Stimulated activated CD8-positive, alpha-beta memory T cell treated with anti-CD3 and anti-CD28 coated beads, Interleukin-7, amount 100 ng/mL, for 1 hour (primary cell): ENCODE measurements at places on chromosomes 3 and 15.

- no peak for DNase-seq
These were observed 61.5 kb downstream of the APBA2 start for GRCh38 chr15:28947221-28947674.

DNA sequence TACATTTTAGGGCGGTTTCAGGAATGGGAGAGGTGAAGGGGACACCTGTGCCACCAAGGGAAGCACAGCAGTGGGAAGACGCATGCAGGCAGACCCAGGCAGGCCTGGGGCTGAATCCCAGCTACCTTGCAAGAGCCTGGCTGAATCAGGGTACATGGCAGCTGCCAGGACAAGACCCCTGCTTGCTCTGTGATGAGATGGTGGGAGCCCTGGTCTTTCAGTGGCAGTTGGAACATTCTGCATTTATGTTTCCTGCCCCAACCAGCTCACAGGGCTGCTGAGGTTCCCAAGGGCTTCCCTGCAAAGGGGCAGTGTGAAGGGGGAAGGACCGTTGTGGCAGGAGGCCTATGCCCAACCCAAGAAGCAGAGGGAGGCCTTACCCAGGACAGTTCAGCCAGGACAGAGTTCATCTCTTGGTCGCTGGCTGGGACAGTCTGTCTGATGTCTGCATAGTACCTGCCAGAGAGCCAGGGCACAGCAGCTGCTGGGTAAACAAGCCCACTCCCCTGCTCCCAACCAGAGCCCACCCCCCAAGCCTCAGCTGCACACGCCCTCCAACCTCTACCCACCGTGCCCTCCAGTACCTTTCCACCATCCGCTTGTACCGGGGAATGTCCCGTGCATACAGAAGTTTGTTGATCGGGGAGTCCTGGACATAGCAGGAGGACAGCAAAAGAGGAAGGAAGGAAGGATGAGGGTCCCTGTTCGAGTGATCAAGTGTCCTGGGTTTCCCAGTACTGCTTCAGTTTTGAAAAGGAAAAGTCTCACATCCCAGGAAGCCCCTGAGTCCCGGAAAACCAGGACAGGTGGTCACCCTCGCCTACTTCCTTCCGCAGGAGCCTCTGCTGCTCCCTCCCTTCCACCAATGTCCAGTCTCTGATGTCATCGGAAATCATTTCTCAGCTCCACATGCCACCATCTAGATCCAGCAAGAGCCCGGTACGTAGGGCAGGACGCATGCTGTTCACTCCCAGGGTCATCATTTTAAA lies 23.1 kb downstream of the PLXNB1 start:
- no peak for DNase-seq

- DNase-seq = no peak
These were observed 722.0 kb upstream of the CFAP20DC start for GRCh38 chr3:59771768-59772181.

- DNase-seq = no peak
These were observed 158.3 kb downstream of the SLCO3A1 start for GRCh38 chr15:92011611-92012367.

- DNase-seq = no peak
These were observed 100.7 kb downstream of the MEX3B start for GRCh38 chr15:81945014-81945615.

GRCh38 chr3:12905316-12906071 lies 64.1 kb upstream of the RPL32 start:
- DNase-seq = no peak

DNA sequence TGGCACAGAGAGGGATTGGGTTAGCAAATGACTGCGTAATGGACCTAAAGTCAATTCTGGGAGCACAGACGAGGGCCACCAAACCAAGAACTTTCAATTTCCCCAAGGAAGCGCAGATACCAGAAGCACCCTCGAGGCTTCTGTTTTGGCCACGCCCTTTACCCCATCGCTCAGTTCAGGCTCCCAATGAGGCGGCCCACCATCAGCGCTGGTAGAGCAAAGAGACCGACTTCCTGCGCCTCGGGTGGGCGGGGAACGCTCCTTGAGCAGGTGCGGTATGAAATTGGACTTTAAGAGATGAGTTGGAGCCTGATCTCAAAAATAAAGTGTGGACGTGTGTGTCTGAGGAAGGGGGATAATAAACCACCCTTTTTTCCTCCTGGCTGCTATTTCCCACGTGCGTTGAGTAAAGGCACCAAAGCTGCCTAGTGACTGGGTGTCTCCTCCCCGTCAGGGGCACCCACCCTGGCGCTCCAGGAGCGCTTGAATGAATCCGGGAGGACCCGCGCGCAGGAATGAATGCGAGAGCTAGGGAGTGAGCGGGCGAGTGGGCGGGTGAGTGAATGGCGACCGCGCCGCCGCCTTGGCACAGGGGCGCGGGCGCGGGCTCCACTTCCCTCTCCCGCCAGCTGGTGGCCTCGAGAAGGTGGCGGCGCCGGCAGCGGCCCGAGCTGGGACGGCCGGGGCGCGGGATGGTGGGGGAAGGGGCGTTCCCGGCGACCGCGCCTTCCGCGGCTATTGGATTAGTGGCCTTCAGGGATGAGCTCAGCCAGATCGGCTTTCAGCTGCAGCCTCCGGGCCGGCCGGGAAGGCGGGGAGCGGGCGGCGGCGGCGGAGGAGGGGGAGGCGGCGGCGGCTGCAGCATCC lies at the start of gene SPSB4:
TSS of gene SPSB4 (plus strand) at position 772 of the 867 bp plus-strand sequence. CDS start 14,758 bp downstream, outside the sequence.
- DNase-seq = no peak

- no peak for DNase-seq
These were observed 45.9 kb downstream of the FAM43A start for GRCh38 chr3:194731506-194732073.

- DNase-seq = no peak
These were observed 58.1 kb upstream of the USP3 start for GRCh38 chr15:63446255-63446654.

GRCh38 chr3:157232141-157232540 lies 72.2 kb upstream of the CCNL1 start:
- DNase-seq = no peak

DNA sequence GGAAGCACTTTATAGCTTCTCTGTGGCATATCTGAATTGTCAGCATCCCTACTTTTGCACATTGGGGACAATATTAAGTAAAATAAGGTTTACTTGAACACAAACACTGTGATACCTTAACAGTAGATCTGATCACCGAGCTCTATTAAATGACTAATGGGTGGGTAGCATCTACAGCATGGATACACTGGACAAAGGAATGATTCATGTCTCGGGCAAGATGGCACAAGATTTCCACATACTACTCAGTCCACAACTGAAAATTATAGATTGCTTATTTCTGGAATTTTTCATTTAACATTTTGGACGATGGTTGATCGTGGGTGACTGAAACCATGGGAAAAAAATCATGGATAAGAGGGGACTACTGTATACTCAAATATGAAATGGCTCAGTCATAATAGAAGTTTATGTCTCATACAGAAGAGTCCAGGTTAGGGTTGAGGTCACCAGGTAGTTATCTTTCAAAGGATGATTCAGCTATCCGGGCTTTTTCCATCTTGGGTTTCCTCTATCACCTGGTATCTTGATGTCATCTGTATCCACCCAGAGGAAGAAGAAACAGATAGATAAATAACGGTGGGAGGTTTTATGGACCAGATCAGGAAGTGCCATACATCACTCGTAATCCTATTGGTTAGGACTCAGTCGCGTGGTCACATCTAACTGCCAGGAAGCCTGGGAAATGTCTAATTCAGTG lies 320.0 kb upstream of the RARB start:
- no peak for DNase-seq

DNA sequence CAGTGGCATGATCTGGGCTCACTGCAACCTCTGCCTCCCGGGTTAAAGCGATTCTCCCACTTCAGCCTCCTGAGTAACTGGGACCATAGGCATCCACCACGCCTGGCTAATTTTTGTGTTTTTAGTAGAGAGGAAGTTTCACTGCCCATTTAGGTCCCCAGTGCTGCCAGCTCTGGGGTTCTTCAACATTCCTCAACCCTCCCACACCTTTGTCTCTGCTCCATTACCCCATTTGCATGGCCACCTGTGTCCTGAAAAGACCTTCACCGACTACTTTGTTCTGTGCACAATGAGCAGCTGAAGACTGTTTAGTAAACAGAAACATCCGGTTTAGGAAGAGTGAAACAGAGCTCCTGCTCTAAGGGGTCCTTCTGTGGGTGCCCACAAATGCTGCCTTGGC lies 92.0 kb downstream of the FAM43A start:
- DNase-seq = no peak

DNA sequence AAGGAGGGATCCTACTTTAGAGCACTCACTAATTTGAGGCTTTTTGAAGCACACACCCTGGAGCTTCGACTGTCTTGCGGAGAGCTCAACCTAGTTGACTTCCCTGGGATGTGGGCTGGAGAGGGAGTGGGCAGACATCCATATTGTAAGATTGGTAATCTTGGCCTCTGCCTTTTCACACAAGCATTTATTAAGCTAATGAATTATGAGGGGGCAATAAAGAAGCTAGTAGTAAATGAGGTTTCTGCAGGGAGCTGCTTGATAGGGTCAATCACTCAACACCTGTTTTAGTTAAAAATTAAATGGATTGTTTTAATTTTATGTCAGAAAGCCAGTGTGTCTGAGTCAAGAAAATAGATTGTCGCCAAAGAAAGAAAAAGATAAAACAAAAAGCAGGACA lies 76.3 kb downstream of the PDZRN3 start:
- DNase-seq = no peak
